ENCODE measurements at places on chromosomes 16 and 17.

GRCh38 chr16:86074651-86075487 lies 175.9 kb downstream of the IRF8 start:
- no peak for DNase-seq

GRCh38 chr16:23944381-23944780 lies 108.6 kb downstream of the PRKCB start:
- DNase-seq: no peak

GRCh38 chr17:47618410-47618809 lies 31.3 kb upstream of the KPNB1 start:
- no peak for DNase-seq

DNA sequence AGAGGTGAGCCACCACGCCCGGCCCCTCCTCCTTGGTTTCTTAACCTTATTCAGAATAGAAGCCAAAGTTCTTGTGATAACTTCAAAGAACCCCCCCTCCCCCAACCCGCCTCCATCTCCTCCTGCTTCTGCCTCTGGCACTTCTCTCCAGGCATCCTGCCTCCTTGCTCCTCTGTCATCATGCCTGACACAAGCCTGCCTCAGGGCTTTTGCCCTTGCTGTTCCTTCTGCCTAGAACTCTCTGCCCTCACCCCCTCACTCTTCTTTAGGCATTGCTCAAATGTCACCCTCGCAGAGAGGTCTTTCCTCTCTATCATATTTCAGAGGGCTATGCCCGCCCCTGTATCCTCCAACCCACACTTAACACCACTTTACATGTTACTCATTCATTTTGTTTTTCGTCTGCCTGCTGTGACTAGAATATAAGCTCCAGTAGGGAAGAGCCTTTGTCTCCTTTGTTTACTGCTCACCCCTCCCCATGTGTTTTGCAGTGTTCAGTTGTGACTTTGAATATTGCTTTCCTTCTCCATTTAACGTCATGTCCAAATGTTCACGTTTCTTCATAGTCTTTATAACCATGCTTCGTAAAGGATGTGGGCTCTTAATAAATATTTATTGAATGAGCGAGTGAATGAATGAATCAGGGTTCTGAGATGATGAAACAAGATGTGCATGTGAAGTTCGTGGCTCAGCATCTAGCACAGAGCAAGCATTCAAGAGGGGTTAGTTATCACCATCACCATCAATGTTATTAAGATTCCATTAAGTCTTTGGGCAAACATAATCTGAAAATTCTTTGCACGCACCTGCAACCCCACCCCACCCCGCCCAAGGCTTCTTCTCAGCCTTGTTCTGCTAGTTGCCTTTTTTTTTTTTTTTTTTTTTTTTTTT lies 186.2 kb upstream of the WSCD1 start:
- DNase-seq: no peak

All from cortex of kidney (tissue), 1 donor.